ENCODE measurements at places on chromosomes 4 and X.

- DNase-seq = no peak
Measured at GRCh38 chr4:176387571-176387970, 67.8 kb downstream of the SPCS3 start.

DNA sequence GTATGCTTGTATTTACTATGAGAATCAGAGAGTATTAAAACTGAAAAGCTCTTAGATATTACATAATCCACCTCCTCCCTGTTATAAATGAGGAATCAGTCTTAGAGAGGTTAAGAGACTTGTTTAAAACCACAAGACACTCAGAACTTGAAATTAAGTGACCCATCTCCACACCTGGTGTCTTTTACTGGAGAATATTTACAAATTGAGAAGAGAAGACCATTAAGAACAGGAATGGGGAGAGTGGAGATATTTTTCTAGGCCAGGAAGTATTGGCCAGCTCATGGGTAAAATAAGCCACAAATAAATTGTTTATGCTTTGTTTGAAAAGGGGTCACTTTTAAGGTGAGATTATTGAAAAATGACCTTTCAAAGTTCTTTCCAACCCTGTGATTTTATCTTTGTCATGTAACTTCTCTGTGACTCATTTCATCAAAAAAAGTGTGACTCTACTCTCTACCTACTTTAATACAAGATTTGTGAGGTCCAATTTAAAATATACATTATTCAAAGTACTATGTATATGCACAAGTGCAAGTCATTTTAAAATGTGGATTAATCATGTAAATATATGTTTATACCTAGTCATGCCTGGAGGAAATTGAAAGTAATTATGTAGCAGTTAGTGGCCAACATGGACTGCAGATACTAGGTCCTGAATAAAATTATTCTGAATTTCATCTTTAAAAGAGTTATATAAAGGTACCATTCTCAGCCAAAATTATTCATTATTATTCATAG, 15.9 kb upstream of the COX7B2 start:
- DNase-seq = no peak

GRCh38 chr4:4394644-4395043, 7.7 kb downstream of the NSG1 start:
- DNase-seq = no peak

DNA sequence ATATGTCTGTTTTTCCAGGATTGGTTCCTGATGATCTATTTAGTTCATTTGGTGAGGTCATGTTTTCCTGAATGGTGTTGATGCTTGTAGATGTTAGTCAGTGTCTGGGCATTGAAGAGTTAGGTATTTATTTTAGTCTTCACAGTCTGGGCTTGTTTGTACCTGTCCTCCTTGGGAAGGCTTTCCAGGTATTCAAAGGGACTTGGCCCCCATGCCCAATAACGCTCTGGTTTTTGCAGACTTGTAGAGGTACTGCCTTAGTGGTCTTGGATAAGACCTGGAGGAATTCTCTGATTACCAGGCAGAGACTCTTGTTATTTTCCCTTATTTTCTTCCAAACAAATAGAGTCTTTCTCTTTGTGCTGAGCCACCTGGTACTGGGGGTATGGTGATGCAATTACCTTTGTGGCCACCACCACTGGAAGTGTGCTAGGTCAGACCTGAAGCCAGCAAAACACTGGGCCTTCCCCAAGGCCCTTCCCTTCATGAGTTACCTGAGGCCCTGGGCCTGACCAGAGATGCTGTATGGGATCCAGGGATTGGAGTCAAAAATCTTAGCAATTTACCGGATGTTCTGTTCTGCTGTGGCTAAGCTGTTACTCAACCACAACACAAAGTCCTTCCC, 63.3 kb upstream of the RXFP1 start:
- no peak for DNase-seq

DNA sequence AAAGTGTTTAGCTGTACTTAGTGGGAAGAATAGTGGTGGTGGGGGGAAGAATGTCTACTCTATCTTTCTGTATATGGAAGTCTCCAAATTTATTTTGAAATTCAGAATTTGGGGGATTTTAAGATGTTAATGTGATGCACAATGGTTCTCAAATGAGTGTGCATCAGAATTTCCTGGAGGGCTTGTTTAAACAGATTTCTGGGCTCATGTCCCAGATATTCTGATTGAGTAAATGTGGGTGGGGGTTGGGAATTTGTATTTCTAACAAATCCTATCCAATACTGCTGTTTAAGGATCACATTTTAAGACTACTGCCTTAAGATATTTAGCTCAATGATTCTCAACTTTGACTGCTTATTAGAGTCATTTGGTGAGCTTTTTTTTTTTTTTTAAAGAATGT, 15.1 kb upstream of the INTS6L start:
- no peak for DNase-seq

DNA sequence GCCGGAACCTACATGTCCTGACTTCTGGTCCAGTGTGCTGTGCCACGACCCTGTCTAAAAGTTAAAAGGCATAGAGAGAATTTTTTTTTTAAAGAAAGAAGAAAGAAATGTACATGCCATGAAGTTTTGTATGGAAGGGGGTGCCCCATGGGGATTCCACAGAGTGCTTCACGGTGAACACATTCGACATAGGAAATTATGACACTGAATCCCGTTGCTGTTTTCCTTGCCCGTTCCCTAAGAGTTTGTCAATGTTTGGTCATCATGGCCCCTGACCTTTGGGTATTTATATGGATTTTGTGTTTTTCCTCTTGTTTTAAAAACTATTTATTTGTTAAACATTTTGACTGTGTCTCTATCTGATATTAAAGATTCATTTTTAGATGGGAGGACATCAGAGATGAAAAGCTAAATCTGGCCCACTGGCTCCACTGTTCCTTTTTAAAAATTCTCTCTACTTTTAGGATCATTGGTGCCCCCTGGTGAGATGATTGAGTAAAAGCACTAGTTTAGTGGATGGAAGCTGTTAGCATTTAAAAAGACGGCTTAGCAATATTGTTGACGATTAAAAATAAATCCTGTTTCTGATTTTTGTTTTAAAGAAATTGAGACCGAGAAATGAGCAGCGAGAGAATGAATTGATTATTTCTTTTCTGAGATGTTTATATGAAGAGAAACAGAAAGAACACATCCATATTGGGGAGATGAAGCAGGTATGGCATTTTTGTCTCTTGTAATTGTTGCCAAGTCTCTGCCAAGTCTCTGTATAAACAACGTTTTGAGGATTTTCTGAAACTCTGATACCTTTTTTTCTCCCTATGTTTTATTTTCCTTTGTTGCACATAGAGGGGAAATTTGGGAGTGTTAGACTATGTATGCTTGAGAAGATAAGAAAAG, 75.0 kb downstream of the PTTG2 start:
- DNase-seq = no peak

DNA sequence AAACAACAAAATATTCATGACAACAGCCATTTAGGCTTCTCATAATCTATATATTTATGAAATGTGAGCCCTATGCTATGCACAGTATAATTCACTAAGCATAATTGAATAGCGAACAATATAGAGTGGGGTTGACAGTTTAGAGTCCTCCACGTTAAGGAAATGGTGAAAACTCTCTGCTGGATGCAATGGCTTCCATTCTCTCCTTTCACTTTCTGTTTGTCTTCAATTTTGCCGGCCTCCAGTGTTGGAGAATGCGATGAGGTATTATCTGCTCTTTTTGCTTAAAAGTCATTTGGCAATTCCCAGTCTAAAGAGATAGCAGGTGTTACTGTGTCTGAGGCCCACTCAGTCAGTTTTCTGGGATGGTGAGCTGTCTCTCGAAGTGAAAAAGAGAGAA, 52.1 kb downstream of the NPY5R start:
- no peak for DNase-seq

DNA sequence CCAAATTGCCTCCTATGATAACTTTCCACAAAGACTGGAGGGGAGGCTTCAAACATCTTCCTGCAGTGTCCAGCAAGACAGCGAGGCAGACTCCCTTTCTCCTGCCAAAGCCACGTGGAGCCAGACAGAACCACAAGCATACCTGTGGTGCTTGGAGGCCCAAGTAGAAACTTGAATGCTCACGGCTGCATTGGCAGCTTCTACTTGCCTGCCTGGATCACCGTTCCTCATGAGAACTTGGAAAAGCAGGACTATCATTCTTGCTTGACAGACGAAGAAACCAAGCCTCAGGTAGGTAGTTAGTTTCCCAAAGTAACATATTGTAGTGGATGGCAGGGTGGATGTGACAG, 216.3 kb upstream of the SFRP2 start:
- no peak for DNase-seq

- DNase-seq = no peak
Measured at GRCh38 chr4:109052821-109053220, 249.6 kb downstream of the COL25A1 start.

DNA sequence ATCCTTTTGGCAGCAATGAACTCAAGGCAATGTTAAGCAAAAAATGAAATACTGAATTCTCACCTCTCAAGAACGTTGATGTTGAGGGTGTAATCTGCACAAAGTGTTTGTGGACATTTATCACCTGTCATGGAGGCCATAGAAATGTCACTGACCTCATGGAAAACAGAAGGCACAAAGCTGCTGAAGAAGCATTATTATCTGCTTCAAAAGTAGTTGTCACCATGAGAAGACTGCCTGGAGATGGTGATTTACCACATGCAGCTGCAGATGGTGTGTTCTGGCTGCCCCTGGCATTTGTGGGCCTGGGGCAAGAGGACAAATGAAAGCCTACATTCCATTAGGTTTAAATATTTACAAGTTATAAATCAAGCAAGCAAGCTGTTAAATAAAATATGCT, 116.8 kb upstream of the RPS6KA3 start:
- no peak for DNase-seq

GRCh38 chr4:5423670-5424069, 284.7 kb downstream of the EVC2 start:
- DNase-seq = no peak

GRCh38 chrX:153065389-153065788, 6.9 kb upstream of the PNMA6A start:
- no peak for DNase-seq

DNA sequence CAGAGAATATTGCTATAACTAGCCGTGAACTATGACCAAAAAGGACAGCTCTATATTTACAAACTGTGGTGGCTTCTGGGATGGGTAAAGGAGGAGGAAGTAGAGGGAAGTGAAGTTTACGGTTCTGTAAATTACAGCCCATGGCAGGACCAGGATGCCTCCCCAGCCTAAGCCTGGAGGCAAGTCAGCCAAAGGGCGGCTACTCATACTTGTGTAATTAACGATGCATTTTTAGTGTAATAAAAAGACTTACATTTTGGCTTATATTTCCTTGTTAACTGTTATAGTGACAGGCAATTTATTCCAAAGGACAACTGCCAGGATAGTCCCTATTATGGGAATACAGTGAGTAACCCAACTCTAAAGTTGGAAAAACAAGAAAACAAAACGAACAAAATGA, 139.9 kb upstream of the OTUD4 start:
- DNase-seq = no peak

- no peak for DNase-seq
Measured at GRCh38 chr4:13970349-13970748, 342.8 kb upstream of the BOD1L1 start.

DNA sequence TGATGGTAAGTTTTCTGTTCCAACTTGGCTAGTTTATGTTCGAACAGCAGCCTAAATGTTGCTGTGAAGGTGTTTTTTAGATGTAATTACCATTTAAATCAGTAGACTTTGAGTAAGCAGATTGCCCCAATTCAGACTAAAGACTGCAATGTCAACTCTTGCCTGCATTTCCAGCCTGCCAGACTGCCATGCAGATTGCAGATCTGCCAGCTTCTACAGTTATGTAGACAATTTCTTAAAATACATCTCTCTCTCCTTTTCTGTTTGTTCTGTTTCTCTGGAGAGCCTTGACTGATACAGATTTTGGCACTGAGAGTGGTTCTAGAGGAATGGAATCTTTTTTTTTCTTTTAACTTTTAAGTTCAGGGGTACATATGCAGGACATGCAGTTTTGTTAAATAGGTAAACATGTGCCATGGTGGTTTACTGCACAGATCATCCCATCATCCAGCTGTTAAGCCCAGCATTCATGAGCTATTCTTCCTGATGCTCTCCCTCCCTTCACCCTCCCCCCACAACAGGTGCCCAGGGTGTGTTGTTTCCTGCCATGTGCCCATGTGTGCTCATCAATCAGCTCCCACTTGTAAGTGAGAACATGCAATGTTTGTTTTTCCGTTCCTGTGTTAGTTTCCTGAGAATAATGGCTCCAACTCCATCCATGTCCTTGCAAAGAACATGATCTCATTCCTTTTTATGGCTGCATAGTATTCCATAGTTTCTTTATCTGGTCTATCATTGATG, 227.8 kb downstream of the CPE start:
- DNase-seq = no peak

DNA sequence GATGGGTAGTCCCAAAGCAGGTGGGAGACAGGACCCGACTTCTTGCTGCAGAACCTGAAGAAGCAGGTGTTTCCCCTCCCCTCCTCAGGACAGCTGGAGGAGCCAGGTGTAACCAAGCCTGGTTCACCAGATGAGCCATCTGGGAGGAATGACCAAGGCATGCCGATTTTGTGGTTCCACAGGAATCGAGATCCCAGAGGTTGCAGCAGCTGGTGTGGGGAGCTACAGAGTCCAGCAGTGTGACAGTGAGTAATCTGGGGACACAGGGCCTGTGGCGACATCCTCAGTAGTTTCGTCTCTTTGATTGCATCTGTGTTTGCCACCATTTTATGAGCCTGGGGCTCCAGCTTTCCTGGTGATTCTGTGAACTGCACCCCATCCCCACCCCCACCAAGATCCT, 2.6 kb upstream of the NDP start:
- no peak for DNase-seq

- DNase-seq = no peak
Measured at GRCh38 chr4:37960098-37960497, at the start of gene PTTG2. PTTG2 (plus strand) TSS chr4:37960398; CDS start chr4:37960435, 37 bp downstream.

GRCh38 chr4:175419236-175419718, 392.8 kb downstream of the GPM6A start:
- DNase-seq = no peak

- DNase-seq = no peak
Measured at GRCh38 chr4:173647902-173648301, 117.9 kb upstream of the HAND2 start.

DNA sequence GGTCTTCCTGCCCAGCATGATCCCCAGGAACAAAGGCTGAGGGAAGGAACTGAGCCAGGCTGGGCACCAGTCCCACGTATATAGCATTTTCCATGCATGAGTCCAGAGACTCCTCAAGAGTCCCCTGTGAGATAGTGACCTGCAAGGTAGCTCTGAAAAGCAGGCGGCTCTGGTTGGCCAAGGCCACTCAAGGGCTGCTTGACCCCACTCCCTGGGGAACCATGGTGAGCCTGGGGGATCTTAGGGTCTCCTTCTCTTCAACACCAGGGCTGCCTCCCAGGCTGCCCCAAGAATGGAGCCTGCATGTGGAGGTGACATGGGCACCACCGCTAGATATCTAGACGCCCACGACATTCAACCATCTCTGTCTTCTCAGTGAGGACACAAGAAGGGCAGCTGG, 79.2 kb downstream of the SLC2A9 start:
- DNase-seq = no peak

- DNase-seq = no peak
Measured at GRCh38 chr4:147037069-147037468, 91.4 kb upstream of the TTC29 start.

GRCh38 chrX:114976292-114976691, 41.1 kb downstream of the IL13RA2 start:
- no peak for DNase-seq

GRCh38 chr4:8640816-8641215, 48.3 kb downstream of the CPZ start:
- DNase-seq = no peak

Measured in CD4-positive, alpha-beta T cell treated with Interleukin-15 for 1 hour (primary cell).